ENCODE measurements at places on chromosomes 16 and 17.
A peak's percentile ranks its signal among the peaks of the same experiment; 100 is the strongest.

- no peak for DNase-seq
Measured at GRCh38 chr16:86078121-86078600, 179.2 kb downstream of the IRF8 start.

DNA sequence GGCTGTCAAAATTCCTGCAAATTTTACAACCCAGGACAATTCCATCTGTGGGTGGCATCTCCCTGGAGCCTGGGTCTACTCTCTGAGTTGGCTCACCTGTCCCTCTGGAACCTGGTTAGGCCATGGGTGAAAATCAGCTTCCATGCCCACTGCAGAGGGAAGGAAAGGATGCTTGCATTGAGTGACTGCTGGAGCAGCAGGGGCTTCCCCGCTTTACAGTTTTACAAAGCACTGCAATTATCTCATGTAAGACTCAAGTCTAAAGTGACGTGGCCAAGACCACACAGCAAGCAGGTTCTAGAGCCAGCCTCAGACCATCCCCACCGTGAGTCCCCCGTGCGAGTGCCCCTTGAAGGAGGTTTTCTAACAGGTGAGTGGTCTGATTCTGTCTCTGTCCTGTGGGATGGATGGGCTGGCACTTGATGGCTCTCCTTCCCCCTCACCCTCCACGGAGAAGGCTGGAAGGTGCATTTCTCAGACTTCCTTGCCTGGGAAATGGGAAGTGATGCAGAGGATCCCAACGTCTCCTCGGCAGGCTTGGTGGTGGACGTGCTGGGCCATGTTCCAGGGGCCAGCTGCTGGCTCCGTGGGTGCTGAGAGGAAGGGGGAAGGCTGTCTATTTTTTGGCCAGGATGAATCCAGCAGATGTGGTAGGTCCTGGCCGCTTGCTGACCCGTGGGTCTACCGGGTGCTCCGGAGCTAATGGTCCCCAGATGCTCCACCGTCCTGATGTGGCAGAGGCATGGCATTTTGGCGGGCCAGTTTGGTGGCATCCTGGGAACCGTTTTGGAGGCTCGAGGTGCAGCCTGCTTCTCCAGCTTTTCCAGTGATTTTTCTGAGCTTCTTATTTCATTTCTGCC lies 26.3 kb upstream of the CBX4 start:
- no peak for DNase-seq

DNA sequence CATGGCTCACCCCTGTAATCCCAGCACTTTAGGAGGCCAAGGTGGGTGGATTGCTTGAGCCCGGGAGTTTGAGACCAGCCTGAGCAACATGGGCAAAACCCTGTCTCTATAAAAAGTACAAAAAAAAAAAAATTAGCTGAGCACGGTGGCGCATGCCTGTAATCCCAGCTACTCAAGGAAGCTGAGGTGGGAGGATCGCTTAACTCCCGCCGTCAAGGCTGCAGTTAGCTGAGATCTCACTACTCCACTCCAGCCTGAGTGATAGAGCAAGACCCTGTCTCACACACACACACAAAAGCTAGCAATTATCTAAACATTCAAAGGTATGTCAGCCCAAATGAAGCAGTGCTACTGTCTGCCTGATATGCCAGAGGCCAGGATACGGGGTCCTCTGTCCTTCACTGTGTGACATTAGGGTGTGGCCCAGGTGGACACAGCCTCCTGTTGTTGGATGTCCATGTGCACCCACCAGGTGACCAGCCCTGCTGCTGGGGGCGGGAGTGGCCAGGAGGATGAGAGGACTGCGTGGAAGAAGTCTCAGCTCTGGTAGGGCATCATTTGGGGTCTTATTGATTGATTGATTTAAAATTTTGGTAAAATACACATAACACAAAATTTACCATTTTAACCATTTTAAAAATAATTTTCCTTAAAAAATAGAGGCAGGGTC lies 3.9 kb downstream of the NLRC3 start:
- DNase-seq = no peak

DNA sequence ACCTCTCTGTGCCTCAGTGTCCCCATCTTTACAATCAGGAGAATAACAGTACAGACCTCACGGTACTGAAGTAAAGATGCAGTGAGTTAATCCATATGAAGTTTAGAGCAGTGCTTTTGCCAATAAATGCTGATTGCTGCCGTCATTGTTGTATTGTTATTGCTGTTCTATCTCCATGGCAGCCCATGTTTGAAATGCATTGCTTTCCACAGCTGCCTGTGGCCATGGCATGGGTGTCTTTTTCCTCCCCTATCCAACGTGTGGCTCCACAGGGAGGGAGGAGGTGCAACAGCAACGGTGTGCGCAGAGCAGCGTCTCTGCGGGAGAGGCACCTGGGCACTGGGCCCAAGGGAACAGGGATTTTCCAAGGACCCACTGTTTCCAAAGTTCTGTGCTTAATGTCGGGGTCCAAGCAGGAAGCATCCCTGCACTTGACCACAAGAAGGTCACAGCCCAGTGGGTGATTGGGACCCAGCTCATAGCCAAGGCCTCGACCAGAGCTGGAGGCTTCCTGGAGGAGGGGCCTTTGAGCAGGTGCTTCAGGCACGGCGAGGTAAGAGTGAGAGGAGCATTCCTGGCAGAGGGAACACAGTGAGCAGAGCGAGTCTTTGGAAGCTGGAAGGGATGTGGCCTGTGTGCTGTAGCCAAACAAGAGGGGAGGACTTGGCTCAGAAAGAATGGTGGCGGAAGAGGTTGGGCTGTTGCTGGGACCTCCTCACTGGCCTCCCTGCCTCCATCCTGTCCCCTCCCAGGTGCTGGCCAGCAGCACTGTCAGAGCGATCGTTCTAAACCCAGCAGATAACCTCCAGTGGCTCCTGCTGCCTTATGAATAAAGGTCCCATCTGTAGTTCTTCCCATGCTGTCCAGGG lies 3.9 kb downstream of the RAI1 start:
- DNase-seq = no peak

DNA sequence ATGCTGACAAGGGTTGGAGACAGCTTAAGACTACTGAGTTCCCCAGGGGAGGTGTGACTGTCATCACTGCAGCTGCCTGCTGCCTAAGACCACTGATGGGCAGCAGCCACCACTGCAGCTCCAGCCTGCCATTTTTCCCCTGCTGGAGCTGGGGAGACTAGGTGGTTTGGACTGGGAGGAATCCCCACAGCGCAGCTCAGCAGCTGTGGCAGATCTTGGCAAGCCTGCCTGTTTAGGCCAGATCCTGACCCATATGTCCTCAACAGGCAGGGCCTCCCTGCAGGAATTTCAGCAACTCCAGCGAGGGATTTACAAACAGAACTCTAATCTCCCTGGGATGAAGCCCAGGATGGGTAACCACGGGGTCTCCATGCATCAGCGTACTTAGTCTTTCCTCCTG lies 356.4 kb upstream of the TOM1L1 start:
- DNase-seq = no peak

DNA sequence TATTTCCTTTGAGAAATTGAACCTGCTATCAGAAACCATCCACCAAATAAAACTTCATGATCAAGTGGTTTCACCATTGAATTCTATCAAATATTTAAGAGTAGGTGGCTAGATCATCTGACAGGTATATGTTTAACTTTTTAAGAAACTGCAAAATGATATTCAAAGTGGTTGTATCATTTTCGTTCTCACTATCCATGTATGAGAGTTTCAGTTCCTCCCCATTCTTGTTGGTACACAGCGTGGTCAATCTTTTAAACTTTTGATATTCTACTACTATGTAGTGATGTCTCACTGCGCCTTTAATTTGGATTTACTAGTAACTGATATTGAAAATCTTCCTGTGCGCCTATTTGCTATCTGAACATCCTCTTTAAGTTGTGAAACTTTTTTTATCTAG lies 163.7 kb downstream of the CYB561 start:
- DNase-seq = no peak

DNA sequence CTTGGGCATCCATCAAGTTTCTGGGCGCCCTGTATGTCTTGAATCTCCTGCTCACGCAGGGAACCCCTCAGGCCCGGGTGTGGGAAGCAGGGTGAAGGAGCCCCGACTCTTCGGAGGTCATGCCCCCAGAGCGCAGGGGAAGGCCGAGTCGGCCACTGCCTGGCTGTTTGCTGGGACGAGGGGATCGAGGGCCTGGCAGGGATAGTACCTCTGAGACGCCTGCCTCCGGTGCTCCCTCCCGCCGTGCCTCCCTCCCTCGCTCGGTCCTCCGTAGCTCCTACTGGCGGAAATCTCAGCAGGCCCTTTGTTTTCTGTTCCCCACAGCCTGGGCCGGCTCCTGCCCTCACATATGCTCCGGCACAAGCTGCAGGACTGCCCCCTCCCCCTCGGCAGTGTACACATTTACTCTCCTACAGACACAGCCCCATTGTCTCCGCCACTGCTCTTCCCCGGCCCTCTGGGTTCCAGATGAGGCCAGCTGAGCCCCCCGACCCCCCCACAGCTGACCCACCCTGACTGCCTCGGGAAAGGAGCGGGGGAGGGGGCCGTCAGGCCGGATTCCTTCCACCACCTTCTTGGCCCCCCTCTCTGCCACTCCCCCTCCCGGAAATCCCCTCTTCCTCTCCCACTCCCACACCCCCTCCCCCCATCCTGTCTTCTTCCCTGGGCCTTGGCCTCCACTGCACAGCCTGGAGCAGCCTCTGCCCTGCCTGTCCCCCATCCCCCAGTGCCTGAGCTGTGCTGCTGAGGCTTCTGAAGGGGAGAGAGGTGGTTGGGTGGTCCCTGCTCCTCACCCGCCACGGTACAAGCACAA lies 1.4 kb downstream of the TRAF4 start:
- DNase-seq = no peak

- DNase-seq = no peak
Measured at GRCh38 chr16:74607310-74607961, 522 bp upstream of the GLG1 start.

- no peak for DNase-seq
Measured at GRCh38 chr16:67734731-67735201, 15.7 kb upstream of the GFOD2 start.

DNA sequence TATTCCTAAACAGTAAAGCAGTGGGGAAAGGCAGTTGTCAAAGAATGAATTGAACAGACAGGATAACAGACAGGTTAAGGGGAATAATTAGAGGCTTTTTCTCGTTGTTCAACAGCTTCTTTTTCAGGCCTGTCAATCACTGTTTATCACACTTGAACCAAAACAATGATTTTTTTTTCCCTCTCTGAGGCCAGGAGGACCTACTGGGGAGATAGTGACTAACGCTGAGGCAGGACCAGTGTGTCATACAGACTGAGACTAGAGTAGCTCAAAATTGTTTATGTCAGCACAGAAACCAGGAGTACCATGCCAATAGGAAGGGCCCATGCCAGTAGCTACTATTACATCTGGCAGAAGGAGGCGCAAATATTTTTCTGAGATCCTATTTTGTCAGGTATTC lies 41.3 kb upstream of the NLK start:
- no peak for DNase-seq

GRCh38 chr17:51481370-51481769 lies 221.0 kb downstream of the UTP18 start:
- no peak for DNase-seq

DNA sequence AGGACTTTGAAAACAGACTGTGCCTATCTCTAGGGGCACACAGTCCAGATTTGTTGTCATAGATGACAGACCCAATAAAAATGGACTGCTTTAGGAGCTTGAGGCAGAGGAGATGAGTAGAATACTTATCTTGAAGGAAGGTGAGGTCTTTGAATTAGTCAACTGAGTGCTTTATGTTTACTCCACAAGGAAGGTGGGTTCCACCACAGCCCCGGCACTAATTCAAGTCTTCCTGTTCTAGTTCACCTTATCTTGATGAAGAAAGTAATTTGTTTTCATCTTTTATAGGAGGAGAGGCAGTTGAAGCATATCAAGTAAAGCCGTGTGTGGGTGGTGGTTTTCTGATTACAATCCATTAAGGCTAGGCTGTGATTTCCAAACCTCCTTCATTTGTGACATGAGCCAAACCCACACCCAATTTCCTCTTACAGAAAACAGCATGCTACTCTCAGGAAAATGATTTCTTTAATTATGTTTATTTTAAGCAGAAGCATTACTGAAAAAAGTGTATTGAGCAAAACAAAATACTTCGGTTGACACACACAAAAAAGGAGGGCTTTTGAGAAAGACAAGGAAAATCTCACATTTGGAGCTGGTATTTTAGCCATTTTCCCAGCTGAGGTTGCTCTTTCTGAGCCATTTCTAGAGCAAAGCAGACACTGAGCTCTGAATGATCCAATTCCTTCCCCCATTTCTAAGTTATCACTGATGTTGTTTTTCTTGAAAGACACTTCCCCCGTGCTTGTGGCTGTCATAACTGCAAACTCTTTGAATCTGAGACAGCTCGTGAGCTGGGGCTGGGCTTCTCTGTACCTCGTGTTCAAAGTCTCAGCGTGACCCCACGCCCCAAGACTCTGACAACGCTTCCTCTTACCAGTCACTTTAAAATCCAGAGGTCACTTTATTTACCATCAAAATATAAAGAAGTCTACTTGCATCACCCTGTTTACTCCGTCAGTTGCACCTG lies 35.4 kb downstream of the CDRT15 start:
- no peak for DNase-seq

DNA sequence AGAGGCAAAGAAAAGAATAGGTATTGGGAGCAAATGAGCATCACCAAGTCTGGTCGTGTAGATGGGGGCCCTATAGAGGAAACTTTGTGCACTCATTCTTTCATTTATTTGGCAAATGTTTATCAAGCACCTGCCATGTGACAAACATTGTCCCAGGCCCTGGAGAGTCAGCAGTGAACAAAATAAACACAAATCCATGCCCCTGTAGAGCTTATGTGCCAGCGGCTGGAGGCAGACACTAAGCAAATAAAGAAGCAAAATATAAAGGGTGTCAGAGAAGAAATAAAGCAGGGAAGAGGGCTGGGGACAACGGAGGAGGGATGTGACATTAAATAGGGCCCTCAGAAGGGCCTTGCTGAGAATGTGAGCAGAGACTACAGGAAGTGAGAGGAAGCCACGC lies 45.5 kb downstream of the KATNIP start:
- no peak for DNase-seq

- no peak for DNase-seq
Measured at GRCh38 chr16:69839798-69840409, 77.8 kb downstream of the WWP2 start.

- peak; percentile 19 for DNase-seq
Measured at GRCh38 chr17:37261286-37261685, 114.5 kb upstream of the C17orf78 start.

DNA sequence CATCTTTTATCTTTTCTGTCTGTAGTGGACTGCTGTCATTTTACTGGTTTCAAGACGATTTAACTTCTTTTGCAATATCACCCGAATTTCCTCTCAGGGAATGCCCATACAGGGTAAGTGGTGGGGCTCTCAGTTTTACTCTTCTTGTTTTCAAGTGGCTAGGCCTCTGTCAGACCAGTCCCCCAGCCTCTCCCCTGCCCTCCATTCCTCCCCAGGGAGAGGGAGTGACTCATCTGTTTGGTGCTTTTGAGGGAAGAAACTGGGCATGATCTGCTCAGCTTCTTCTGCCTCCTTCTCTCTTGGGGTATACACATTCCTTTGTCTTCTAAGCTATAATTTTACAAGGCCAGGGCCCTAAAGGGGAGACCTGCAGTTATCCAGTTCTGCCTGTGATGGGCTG lies 332.0 kb downstream of the CBLN1 start:
- DNase-seq = no peak

Measured in kidney epithelial cell (primary cell).